ENCODE measurements at places on chromosomes 11 and 22.

- DNase-seq, result no peak
Measured at GRCh38 chr11:76640501-76640900, 30.0 kb downstream of the LRRC32 start.

GRCh38 chr11:32439501-32440210 is 4.3 kb upstream of the WT1 start:
- no peak for DNase-seq

- DNase-seq, result no peak
Measured at GRCh38 chr22:44332946-44333345, 20.2 kb upstream of the SHISAL1 start.

DNA sequence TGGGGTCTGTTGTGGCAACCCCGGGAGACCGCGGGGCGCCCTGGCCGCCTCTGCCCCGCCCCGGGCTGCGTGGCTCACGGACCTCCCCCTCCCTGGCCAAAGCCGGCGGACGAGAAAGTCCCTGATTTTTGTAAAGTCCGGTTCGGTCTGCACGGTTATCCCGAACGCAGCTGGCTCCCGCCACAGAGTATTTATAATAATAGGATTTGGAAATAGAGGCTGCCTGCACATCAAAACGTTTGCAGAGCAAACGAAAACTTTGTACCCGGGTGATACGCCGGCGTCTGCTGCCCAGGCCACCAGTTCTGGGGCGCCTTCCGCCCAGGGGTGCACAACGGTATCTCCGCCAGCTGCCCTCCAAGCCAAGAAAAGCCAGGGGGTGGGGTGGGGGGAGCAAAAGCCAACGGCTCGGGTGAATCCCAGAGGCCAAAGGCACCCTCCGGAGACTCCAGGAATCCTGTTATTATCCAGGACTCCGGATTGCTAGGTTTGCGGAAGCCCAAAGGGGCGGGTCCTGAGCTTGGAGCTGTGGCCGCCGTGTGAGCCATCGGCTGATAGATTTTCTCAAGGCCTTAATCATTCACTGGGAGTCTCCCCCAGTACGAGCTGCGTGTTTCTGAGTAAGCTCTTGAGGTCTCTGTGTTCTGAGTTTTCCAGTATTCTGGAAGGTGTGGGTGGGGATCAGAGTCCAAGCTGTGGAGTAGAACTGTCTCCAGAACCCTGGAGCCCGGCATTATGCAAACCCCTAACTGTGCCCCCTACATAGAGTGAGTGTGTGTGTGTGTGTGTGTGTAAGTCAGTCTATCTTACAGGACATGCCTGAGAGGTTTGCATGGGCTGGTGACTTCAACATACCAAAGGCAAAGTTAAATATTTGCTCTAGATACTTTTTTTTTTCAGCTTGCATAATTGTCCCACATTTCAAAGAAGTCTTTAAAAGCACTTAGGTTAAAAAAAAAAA is 673 bp upstream of the SHANK2 start:
- DNase-seq, result no peak

DNA sequence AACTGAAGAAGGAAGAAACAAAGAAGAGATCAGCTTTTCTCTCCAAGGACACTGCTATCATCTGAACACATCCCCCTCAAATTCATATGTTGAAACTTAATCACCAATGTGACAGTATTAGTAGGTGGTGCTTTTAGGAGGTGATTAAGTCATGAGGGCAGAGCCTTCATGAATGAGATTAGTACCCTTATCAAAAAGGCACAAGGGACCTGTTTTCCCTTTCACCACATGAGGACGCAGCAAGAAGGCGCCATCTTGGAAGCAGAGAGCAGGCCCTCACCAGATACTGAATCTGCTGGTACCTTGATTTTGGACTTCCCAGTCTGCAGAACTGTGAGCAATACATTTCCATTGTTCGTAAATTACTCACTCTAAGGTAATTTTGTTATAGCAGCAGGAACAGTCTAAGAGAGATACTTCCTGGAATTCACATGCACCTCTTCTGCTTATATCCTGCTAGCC is 20.9 kb upstream of the CREB3L1 start:
- DNase-seq, result no peak

DNA sequence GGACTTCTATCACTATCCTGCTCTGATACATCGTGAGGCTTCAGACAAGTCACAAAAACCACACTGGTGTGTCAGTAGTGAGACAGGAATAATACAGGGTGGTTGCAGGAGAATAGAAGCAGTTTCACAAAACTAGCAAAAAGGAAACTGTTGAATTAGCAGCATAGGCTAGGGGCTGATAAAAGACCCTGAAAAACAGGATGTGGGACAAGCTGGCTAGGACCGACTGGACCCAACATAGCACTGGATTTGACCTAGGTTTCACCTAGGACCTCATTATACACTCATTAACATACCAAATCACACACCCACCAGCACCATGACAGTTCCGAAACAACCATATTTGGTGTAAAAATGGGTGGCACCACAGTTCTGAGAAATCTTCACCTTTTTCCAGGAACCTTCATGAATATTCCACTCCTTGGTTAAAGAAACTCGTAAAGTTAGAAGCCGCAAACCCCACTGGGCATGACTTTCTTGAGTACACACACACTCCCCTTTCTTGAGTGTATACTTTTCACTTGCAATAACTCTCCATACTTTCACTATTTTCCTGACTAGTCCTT is 76.2 kb downstream of the SLC1A2 start:
- DNase-seq, result no peak

Data from stimulated activated CD4-positive, alpha-beta T cell treated with anti-CD3 and anti-CD28 coated beads, TNF-alpha, amount 100 ng/mL, for 1 hour (primary cell).